ENCODE measurements at places on chromosomes 2 and 18.

- DNase-seq = no peak
Observed at GRCh38 chr2:124027182-124027581, 2.1 kb downstream of the CNTNAP5 start.

DNA sequence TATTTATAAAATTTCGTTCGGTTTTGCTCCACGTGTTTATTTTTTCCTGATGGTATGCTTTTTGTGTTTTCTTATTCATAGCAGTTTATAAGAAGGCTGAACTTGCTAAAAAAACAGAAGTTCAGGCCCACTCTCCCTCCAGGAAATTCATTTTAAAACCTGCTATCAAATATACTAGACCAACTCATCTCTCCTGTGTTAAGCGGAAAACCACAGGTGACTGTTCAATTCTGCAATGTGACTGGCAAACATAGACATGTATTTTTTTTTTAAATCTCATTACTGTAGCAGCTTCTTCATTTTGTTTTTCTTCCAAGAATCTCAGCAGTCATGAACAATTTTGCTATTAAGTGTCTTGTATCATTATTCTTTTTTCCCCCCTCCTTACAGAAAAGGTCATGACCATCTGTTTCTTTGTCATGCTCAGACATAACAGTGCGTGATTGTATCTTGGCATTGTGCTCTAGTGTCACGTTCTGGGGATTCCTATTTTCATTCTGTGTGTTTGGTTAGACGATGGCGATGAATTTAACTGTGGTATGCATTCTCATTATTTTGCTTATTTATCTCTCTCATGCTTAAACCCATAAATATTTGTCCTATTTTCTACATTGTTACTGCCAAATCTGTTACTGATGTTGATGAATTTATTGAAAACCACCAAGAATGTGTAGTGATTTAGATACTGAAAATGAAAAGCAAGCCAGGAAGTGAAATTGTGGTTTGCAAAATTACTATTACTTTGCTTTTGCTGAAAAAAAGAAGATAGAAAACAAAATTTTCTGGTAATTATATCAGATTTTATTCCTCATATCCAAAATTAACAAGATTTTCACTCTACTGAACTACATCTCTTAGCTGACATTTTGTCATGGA, 74.6 kb upstream of the UNC80 start:
- no peak for DNase-seq

- DNase-seq = no peak
Observed at GRCh38 chr2:63012541-63012940, 38.1 kb upstream of the OTX1 start.

DNA sequence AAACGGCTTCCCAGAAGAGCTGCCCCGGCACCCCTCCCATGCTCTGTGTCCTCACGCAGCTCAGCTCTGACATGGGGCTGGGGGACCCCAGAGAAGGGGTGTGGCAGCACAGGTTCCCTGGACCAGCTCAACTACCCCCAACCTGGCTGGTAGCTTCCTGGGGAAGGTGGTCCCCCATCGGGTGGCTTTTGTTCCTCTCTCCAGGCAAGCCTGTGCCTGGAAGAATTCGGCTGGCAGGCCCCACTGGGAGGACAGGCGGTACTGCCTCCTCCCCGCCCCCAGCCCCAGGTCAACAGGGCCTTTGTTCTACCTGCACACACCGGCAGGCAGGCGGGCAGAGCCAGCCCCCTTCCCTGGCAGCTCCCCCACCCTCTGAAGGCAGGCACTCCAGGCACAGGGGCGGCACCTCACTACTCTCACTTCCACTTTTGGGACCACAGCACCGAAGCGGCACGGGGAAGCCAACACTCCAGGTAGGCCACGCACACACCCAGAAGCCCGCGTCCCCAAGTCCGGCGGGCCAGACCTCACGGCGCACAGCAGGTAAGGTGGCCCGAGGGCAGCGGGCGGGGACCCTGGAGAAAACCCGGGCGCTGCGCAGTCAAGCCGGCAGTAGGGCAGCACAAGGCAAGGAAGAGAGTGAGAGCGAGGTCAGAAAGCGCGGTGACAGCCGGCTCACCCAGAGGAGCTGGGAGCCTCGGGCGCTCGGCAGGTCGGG, 1.3 kb downstream of the HS6ST1 start:
- peak; percentile 89 for DNase-seq

DNA sequence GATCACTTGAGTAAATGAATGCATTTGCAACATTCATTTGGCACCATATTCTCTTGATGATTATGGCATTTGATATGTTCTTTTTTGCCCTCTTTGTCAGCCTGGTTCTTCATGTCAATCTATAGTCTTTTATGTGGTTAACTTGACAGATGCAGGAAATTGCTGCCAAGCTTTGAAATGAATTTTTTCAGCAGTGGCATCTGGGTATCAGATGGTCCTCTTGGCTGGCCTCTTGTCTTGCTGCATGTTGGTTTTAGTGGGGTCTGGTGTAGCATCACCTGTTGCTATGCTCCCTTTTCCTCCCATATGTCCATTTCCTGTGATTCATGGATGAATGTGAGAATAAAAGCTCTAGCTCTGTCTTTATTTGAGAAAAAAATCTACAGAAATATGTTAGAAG, 119.9 kb downstream of the DPP4 start:
- DNase-seq = no peak

GRCh38 chr2:57809230-57809629, 237.4 kb upstream of the VRK2 start:
- no peak for DNase-seq

GRCh38 chr2:203237346-203238238, 1.2 kb upstream of the CYP20A1 start:
- peak; percentile 19 for DNase-seq

DNA sequence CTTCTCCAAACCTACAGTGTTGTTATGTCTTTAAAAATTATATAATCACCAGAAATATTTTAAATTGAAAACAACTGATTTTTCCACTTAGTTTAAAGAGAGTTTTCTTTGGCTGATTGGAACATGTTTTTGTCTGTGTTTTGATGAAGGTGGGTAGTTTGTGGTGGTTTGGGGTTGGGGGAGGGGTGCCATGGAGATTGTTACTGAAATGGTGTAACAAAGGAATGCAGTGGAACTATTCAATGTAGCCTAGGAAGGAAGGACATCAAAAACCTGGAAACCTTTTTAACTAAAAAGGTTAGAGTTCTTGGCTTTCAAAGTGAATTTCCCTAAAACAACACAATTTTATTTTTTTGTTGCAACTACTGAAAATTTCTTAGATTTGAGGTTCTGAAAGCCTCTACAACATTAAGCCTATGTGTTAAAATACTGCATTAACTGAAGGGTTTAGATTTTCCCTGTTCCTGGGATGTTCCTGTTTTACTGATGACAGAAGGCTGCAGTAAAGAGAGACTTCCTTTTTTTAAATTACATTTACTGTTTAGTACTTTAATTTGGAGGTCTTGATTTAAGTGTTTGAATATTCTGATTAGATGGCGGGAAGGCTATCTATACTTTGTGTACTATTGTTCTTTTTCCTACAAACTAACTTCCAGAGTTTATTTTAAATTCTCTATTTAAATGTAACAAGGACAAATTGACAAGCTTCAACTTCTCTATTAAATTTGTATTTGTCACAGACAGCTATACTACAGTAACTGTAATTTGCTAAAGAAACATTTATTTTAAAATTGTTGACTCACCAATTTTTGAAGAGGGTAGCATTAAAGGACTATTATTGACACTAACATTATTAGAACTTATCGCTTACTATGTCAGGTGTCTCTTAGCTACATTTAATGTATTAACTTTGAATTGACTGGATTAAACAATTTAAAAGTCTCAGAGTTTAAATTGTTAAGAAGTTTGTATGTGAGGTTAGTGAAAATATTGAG, 87.7 kb downstream of the LIMS1 start:
- DNase-seq = no peak

DNA sequence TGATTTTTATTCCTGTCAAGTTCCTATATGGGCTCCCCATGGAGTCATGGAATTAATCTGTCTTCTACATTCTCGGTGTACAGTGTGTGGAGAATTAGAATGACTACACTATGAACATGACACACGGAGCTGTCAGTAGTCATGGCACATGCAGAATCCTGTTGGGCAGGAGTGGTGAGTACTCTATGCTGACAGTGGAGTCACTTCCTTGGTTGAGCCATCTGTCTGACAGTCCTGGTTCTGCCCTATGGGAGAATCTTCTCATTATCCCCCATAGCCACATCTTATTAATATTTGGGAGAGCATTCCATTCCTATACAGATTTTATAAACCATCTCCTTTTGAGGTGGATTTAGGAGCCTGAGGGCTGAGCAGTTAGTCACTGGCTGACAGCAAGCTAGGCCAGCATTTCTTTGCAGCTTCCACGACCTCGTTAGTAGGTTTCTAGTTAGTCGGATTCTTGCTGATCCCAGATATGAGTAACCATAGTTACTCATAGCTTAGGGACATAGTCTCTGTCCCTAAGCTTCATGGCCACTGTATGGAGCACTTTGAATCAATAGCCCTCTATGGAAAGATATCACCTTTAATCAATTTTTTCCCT, 90.6 kb downstream of the MDH1 start:
- DNase-seq = no peak

DNA sequence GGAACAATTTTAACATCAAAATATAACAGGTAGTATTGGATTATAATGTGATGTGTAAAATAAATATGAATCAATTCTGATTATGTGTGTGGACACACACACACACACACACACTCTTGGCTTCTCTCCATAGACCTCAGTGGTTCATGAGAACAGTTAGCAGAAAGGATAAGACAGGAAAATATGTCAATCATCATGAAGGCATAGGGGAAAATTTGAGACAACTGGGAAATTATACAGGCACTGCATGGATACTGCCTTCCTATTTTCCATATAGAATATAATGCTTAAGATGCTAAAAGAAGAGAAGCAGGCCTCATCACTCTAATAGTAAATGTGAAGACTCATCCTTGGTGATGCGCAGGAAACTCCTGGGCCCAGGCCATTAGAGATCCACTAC, 884.5 kb downstream of the SUCLG1 start:
- no peak for DNase-seq

- no peak for DNase-seq
Observed at GRCh38 chr2:111984213-111984604, 70.9 kb upstream of the TMEM87B start.

DNA sequence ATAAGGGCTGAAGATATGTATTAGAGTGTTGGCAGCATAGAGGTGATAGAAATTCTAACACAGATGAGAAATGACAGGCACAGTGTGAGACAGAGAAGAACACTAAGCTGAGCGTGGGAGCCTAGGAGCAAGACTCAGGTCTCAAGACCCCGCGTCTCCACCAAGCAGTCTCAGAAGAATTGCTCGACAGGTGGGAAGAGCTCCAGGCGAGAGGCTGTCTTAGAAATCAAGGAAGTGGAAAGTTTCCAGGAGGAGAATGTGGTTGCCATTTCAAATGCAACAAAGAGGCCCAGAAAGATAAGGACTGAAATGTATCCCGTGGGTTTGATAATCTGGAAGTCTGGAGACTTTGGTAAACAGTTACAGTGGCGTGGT, 31.5 kb upstream of the CAB39 start:
- DNase-seq = no peak

- no peak for DNase-seq
Observed at GRCh38 chr18:65606551-65607130, 144.2 kb upstream of the CDH7 start.

DNA sequence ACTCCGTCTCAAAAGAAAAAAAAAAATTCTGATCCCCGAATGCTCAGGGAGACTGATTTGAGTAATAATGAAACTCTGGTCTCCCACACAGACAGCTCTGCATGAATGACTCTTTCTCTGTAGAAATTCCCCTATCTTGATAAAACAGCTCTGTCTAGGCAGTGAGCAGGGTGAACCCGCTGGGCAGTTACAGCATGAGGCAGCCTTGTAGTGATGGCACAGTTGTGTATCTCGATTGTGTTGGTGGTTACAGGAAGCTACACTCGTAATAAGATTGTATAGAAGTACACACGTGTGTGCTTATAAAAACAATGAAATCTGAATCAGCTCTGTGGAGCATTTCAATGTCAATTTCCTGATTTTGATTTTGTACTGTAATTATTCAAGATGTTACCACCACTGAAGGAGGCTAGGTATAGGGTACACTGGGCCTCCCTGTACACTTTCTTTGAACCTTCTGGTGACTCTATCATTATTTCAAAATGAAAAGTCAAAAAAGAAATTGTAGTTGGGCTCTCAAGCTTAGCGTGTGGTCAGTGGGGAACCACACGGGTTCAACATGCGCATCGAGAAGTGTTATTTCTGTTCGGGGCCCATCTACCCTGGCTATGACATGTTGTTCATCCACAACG, 34.9 kb upstream of the ATP8B1 start:
- DNase-seq = peak; percentile 84

DNA sequence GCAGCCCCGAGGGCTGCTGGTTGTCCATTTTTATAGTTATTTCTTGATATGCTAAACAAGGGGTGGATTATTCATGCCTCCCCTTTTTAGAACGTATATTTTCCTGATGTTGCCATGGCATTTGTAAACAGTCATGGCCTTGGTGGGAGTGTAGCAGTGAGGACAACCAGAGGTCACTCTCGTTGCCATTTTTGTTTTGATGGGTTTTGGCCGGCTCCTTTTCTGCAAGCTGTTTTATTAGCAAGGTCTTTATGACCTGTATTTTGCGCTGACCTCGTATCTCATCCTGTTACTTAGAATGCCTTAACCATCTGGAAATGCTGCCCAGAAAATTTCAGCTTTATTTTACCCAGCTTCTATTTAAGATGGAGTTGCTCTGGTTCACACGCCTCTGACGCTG, 825.8 kb upstream of the CDH2 start:
- no peak for DNase-seq

DNA sequence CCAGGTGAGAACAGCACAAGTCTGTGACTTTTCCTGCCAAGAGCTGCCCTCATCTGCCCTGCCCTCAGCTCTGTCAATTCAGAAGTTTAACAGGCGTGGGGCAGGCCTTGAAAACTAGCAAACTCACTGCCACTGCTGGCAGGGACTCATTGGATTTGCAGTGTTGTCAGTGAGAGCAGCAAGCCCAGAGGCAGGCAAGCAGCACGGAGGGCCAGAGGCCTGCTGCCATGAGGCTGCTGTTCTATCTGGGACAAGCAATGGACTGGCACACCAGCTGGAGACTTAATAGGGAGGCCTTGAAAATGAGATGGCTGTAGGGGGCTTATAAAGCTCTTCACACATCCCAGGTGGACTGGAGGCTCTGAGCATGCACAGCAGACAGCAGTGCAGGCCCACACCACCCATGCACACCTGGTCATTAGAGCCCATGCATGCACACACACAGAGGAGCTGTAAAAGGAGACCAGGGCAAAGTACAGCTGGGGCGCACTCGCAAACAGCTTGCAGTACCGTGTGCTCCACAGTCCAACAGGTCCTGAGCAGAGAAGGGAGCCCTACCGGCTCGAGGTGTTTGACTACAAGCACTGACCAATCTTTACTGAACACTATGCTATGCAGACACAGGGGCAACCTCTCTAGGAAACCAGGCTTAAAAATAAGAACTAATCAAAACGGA, 28.7 kb downstream of the MGAT4A start:
- DNase-seq = no peak

GRCh38 chr18:31977270-31977872, 34.4 kb upstream of the TRAPPC8 start:
- DNase-seq = peak; percentile 61

DNA sequence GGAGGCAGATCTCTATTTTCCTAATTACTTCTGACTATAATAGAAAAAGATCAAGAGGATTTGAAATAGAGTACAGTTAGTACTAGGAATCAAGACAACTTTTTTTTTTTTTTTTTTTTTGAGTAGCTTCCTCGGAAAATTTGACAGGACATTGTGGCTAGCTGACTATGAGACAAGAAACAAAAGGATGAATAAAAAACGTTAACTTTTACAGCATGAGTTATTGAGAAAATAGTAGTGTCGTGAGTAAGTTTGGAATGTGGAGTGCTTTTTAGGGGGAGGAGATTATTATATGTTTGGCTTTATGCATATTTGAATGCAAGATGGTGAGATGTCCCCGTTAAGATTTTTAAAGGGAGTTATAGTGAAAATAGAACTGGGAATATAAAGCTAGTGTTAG, 27.7 kb upstream of the CPS1 start:
- DNase-seq = no peak
